Caco-2 (cell line): ENCODE measurements at places on chromosomes 12 and 14.

DNA sequence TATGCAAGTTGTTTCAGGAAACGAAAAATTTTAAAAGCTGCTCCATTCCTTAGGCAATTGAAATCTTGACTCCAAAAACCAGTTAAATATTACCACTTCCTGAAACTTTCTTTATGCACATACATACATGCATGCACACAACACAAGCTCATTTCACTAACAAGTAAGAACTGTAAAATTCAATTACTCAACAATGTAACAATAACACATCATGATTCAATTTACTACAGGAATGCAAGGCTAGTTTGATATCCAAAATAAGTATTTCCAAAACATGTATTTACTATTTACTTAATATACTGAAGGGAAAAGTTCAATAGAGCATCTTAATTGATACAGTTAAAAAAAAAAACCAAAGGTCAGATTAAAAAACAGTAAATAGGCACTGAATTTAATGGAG is 19.6 kb downstream of the NAP1L1 start:
- DNase-seq, result no peak

DNA sequence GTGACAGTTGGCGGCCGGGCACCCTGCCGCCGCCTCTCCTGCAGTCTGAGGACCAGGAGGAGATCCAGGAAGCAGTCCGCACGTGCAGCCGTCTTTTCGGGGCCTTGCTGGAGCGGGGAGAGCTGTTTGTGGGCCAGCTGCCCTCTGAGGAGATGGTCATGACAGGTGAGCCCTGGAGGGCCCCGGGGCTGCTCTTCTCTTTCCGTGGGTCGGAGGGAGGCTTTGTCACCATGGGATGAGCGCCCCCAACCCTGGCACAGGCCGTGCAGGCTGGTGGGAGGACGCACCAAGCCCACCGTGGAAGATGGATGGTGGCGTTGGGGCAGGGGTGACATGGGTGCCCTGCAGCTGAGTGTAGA is 532 bp downstream of the NOC4L start:
- no peak for DNase-seq

GRCh38 chr12:95796982-95797289 is 6.4 kb upstream of the NTN4 start:
- no peak for DNase-seq

DNA sequence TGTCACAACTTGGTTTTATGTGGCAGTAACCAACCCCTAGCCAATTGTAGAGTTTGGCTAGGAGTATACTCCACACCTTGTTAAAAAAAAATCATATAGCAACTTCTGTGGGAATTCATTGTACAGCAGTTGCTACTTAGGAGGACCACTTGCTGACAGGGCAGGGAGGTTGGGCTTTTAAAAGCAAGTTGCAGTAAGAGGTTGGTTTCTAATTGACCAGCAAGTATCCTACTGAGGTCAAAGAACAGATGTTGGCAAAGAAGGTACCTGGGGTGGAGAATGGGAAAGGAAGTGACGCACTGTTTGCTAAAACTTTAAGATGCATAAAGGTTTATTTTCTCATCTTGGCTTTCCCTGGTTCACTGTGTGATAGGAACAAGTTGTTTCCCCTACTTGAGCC is 104.6 kb downstream of the TBX3 start:
- DNase-seq, result no peak

- no peak for DNase-seq
Observed at GRCh38 chr14:74516451-74517160, 23.0 kb downstream of the ISCA2 start.

GRCh38 chr12:88544991-88545980 is 35.0 kb downstream of the KITLG start:
- DNase-seq, result no peak

- DNase-seq, result no peak
Observed at GRCh38 chr14:35107866-35108265, 13.9 kb downstream of the PPP2R3C start.

DNA sequence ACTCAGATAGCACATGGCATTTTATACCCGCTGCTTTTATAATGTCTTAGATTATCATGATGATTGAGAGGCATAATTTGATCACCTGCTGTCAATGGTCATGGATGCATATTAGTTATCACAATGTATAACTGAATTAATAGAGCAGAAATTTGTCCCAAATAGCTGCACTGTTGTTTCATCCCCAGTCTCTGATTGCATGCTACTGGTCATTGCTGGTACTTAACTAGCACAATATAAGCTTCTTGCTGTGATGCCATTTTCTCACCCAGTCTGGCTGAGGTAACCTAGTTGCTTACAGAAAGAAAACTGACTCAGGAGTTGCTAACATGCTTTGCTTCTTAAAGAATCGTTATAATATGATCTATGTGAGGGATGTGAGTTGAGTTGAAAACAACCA is 76.8 kb upstream of the PLEKHA5 start:
- no peak for DNase-seq

DNA sequence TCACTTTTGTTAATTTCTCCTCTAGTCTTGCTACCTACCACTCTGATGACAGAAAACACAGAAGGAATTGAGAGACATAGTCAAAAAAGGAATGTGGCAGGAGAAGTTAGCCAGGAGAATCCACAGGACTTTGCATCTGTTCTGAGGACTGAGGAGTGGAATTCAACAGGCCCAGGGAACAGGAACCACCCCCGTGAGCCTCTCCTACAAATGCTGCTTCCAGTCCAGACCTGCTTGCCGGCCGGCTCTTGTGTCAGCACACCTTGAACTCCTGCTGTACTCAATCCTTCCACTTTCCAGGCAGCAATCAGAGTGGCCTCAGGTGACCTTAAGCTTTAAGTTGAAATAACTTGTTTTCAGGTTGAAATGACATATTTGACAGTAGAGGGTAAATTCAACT is 903.1 kb downstream of the BCL11B start:
- DNase-seq, result no peak

- DNase-seq, result peak; percentile 21
Observed at GRCh38 chr14:67729072-67729885, 27.6 kb downstream of the RDH12 start.

DNA sequence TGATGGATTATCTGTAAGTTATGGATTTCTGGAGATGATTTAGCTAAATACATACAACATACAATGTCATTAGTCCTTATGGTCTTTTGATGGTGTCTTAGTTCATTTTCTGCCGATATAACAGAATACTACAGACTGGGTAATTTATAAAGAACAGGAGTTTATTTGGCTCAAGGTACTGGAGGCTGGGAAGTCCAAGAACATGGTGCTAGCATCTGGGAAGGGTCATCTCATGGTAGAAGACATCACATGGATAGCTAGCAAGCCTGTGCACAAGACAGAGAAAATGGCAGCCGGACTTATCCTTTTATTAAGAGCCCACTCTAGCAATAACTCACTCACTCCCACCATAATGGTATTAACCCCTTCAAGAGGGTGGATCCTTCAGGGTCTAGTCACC is 24.2 kb downstream of the KLHL28 start:
- DNase-seq, result no peak

- no peak for DNase-seq
Observed at GRCh38 chr12:112971248-112971647, 7.1 kb upstream of the OAS2 start.

DNA sequence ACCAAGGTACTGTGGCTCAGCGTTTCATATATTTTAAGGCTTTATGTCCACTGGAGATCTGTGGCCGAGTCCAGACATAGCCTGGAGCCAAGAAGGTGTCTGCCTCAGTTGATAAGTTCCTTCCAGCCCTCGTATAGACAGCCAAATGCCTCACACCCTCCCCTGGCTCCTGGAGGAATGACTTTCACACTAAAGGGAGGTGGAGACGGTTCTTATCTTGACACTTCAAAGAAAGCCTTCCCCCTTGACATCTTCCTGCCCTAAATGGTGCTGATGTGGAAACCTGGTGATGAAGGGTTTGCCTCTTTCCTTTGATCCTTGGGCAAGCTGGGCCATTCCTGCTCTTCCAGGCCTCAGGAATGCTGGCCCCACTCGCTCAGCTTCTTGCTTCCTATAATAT is 474.8 kb upstream of the TBX3 start:
- peak; percentile 79 for DNase-seq

DNA sequence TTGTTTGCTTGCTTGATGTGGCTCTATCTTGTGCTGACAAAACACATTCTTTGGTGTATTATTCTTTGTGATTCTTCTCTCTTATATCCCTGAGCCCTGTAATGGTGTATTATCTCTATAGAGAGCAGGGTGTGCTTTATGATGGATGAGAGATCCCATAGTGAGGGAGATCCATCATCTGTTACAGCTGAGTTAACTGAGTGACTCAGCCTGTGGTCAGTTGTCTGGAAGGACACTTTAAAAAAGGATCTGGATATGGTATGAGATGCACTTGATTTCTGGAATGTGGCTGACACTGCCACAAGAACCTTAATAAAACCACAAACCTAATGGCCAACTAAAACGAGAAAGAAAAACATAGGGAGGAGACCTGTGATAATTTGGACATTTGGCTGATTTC is 461.4 kb upstream of the SYT1 start:
- DNase-seq, result no peak

GRCh38 chr12:45130881-45131281 is 80.0 kb upstream of the DBX2 start:
- peak; percentile 74 for DNase-seq

DNA sequence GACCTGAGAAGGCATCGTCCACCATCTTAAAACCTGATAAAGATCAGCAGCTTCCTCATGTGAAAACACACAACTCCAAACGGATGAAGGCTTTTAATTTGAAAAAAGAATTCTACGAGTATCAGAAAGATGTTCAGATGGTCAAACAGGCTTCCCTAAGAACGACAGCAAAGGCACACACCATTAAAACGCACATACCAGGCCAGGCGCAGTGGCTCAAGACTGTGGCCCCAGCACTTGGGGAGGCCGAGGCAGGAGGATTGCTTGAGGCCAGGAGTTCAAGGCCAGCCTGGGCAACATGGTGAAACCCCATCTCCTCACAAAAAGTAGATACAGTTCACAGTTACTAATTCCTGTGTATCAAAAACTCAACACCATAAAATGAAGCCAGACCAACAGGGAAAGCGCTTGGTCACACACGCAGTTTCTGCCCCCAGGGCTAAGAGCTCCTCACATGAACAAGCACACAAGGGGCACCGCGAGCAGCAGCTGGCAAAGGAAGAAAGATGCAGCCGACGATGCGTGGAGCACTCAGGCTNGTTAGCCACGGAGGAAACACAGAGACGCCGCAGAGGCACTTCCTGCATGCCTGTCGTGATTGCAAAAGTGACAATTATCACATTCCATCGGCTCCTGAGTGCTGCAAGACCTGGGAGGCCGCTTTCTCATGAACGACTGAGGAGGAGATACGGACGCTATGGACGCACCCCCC is 78.0 kb downstream of the NOC4L start:
- DNase-seq, result peak; percentile 62

GRCh38 chr12:43143278-43143677 is 408.7 kb downstream of the ADAMTS20 start:
- no peak for DNase-seq

DNA sequence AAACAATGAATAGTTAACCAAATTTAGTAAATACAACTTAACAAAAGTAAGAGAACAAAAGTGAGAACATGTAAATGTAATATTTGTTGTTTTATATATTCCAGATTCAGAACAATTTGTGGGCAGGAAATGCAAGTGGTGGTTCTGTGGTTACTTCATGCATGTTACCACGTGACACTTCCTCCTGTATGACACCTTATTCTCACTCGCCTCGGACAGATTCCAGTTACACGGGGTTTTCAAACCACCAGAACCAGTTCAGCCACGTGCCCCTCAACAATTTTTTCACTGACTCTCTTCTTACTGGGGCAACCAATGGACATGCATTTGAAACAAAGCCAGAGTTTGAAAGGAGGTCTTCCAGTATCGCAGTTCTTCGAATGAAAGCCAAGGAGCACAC is 21.0 kb downstream of the ALX1 start:
- no peak for DNase-seq

GRCh38 chr12:78145398-78145797 is 314.7 kb downstream of the NAV3 start:
- no peak for DNase-seq

GRCh38 chr12:120674097-120674636 is 12.8 kb upstream of the MLEC start:
- no peak for DNase-seq

GRCh38 chr14:38209572-38210557 is 2.2 kb downstream of the SSTR1 start:
- DNase-seq, result no peak
